SW 1271 (cell line): ENCODE measurements at places on chromosomes 5 and 9.

- DNase-seq = no peak
These were observed 32.7 kb upstream of the ADRA1B start for GRCh38 chr5:159883522-159883950.

DNA sequence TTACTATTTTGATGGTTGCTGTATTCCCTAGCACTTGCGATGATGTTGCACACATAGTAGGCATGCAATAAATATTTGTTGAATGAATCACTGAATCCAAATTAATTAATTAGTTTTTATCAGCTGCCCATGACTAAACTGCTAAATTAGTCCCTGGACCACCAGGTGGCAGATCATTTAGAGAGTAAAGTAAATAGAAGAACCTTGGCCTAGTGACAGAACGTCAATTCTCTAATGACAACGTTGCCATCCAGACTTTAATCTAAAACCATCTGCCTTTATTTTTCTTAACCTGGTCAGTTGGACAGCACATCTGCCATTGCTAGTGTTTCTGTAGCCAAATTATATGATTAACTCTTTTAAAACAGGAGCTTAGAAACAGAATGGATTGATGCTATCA, 457.5 kb downstream of the KIF4B start:
- no peak for DNase-seq

DNA sequence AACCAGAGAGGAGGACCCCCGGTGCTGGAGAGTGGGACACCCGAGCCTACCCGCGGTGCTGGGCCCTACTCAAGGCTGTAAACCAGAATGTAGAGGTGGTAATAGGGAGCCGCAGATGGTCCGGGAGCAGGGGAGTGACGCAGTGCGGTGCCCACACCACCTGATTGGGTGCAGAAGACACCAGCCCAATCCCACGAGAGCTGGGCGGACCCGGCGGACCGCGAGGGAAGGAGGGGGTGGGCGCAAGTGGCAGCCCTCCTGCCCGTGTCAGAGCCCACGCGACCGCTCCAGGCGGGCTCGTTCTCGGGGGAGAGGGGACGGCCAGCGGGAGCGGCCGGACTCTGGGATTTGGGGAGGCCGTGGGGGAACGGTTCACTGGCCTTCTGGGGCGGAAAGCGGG, 71.2 kb downstream of the C9orf50 start:
- peak; percentile 20 for DNase-seq

DNA sequence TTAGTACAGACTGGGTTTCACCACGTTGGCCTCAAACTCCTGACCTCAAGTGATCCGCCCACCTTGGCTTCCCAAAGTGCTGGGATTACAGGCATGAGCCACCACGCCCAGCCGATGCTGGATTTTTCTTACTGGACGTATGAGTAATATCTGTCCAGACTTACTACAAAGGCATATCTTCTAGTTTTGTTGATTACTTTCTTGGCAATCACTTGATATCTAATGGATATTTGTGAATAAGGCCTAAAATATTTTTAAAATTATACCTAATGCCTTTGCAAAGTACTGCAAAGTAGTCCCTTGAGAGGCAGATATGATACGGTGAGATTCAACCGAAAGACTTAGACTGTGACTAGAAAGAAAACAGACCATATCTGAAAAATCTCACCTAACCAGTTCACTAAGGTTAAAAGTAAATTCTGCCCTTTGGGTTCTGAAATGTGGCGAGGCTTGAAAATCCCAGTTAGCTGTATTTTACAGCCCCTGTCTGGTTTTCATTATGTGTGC, 152.1 kb downstream of the GNAQ start:
- no peak for DNase-seq

DNA sequence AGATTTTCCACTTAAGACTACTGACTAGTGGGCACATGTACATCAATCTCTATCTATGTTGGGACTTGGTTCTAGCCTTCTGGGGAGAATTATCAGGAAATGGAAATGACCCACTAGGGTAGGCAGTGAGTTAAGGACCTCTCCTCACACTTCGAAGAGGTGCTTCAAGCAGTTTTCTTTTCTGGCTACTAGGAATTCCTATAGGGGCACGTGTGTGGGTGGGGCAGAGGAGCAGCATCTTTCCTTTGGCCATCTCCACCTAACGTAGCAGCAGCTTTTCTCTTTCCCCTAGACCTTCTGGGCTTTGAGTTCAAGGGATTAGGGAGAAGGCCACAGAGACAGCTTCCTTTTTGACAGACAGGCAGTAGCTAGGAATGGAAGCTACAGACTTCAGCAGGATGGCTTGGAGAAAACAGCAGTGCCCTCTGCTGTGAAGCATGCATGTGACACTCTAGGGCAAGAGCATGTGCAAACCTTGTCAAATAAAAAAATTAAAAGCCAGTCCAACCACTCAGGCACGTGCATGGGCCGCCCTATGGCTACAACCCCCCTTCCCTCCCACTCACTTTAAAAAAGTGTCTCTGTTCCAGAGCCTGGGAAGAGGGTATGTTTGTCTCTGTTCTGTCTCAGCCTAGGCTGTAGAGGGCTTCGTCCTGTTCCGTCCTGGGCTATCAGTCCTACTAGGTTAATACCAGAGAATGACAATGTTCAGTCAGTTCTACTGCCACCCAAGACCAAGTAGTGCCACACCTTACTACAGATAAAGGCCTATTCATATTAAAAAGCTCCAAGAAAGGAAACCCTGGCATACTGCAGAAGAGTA, 8.7 kb upstream of the GFRA3 start:
- peak; percentile 17 for DNase-seq

GRCh38 chr5:147918899-147919298, 12.6 kb upstream of the C5orf46 start:
- DNase-seq = no peak

DNA sequence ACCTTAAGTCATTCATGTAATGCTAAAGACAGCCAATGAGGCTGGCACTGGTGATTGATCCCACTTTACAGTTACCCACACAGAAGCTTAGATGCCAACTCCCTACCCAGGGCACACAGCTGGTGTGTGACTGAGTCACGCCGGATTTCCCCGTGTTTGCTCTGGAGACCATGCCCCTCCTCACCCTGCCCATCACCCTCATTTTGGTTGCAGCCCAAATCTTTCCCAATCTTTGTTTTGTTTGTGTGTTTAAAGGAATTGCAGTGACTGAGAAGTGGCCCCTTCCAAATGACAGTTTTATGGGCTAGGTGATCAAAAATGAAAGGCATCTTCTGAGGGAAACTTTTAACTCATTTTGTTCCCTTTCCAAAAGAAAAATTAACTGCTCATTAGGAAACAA, 10.9 kb downstream of the FBXL7 start:
- DNase-seq = no peak

- no peak for DNase-seq
These were observed 449.5 kb upstream of the TRPC7 start for GRCh38 chr5:136814619-136815378.

DNA sequence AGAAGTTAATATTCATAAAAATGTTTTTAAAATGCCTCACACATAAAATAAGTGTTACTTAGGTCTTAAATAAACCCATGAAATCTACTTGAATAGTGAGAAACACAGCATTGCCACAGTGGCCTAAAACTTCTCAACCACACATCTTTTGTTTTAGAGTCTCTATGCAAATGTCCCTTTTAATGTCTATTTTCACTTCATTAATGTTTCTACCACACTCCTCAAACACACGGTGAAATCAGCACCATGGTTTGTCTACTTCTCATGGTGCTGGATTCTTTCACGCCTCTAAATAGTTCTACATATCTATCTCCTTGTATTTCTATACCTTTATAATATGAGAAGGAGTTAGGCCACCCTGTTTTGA, 111.2 kb downstream of the EDIL3 start:
- no peak for DNase-seq

GRCh38 chr5:82952326-82952725, 124.9 kb downstream of the TMEM167A start:
- no peak for DNase-seq

DNA sequence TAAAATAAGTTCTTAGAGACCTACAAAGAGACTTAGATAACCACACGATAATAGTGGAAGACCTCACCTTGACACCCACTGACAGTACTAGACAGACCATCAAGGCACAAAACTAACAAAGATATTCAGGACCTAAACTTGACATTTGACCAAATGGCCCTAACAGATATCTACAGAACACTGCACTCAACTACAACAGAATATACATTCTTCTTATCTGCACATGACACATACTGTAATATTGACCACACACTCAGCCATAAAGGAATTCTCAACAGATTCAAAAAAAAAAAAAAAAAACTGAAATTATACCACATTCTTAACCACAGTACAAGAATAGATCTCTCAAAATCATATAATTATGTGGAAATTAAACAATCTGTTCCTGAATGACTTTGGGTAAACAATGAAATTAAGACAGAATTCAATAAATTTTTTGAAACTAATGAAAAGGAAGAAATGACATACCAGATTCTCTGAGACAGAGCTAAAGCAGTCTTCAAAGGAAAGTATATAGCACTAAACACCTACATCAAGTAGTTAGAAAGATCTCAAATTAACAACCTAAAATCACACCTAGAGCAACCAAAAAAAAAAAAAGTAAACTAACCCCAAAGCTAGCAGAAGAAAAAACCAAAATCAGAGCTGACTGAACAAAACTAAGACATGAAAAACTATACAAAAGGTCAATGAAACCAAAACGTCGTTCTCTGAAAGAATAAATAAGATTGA, 362.3 kb upstream of the POU5F2 start:
- no peak for DNase-seq

DNA sequence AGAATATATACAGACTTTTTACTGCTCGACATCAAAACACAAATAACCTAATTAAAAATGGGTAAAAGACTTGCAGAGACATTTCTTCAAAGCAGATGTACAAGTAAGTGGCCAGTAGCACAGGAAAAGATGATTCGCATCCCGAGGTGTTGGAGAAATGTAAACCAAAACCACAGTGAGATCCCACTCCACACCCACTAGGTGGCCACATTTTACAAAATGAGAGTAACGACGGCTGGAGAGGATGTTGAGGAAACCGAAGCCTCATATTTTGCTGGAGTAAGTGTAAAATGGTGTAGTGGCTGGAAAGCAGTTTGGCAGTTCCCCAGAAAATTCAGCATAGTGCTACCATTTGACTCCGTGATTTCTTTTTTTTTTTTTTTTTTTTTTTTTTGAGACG, 21.3 kb upstream of the GBGT1 start:
- DNase-seq = peak; percentile 73

DNA sequence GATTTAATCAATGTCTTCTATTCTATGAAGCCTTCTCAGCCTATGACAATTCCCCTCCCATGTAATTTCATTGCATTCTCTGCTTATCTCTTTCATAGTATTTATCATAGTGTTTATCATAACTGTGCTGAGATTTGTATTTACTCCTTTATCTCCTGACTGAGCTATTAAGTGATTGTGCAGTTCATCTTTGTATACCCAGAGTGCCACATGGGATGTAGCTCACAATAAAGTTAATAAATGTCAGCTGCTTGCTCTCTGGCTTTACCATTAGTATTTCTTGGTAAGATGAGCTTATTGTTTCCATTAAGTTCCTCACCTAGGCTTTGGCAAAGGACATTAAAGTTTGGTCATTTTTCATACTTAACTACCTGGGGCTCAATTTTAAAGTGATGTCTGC, 275.1 kb upstream of the MPDZ start:
- DNase-seq = no peak

GRCh38 chr5:160169326-160169725, 50.1 kb upstream of the PWWP2A start:
- no peak for DNase-seq

- DNase-seq = peak; percentile 80
These were observed 20.6 kb downstream of the SLC38A9 start for GRCh38 chr5:55691265-55692105.

- DNase-seq = no peak
These were observed 743 bp downstream of the NR3C1 start for GRCh38 chr5:143402553-143403333.

- DNase-seq = no peak
These were observed 98.6 kb downstream of the PAM start for GRCh38 chr5:102853680-102854079.

DNA sequence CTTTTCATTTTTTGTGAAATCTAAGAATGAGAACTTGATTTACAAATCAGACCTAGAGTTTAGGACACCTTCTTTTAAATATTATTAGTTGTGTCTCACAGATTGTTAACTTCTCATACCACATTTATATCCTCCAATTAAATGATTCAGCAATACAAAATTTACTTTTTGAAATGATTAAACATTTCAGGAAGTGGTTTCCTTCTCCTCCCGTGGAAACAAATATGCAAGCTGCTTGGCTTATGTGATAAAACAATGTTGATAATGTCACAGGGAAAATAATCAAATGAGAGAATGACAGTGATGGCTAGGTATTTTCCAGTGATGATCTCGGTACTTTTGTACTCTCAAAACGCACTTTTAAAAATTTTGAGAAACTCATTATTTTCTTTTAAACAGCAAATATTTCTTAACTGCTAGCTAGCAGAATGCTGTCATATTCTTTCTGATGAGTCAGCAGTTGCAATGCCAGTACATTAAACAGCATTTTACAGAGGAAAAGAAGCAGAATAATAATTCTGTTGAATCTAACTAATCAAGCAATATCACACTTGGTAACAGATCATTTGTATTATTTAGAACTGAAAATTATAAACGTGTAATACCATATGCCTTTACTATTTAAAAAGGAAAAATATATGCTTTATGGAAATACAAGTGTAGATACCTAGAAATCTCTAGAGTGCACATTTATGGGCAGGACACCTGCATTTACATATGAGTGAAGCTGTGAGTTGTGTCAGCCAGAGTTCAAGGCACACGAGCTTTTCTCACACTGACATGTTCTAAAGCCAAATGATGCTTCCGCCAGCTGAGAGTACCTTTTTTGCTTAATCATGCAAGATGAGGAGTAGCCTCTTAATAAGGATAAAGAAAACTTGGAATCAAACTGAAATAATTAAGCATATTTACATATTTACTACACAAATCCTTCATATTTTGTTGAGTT, 53.6 kb upstream of the CDH18 start:
- DNase-seq = no peak

GRCh38 chr9:126628969-126629674, 15.4 kb downstream of the LMX1B start:
- DNase-seq = no peak

GRCh38 chr5:33129309-33129708, 311.5 kb upstream of the TARS1 start:
- no peak for DNase-seq

DNA sequence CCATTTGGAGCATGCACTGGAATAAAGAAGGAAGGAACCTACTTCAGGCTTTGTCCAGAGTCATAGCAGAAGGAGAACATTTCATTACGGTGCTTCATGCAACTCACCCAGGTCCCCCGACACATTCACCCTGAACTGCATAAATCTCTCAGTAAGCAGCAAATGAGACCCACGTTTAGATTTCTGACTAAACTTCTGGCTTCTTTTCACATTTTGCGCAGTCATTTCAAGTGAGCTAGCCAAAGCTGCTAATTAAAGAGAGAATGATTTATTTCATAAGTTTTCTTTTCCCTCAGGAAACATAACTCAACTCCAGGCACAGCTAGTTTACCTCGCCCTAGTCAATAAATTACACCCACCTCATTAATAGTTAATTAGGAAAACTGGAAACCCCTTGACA, 88.6 kb upstream of the GAS1 start:
- no peak for DNase-seq

DNA sequence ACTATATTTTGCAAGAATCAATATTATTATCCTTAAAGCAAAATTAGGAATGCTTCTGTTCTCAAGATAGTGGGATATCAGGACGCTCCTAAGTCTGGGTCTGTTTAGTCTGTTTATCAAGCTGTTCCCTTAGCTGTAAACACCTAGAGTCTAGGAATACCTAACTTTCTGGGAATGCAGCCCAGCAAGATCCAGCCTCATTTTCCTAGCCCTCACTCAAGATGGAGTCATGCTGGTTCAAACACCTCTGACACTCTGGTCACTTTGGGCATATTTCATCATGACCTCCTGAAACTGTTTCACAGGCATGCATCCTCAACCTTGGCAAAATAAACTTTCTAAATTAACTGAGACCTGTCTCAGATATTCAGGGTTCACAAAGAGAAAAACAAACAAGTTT, 14.4 kb upstream of the MRPS30 start:
- DNase-seq = no peak
